ENCODE measurements at places on chromosomes 11 and 22. TPM values are rescaled to one million over a fixed set of nuclear protein-coding genes. Genes with fewer than 3 reads are reported as not detected.

Gene OVOL1
- total RNA-seq, result 15.2 TPM

Gene APOL5
- total RNA-seq, result not detected

Gene PRG3
- not detected for total RNA-seq

Gene OR5P2
- total RNA-seq, result not detected

Gene PGA5
- not detected for total RNA-seq

Gene SYT7
- total RNA-seq, result 4.4 TPM

Gene CCT8L2
- not detected for total RNA-seq

Gene OR8U1
- total RNA-seq, result not detected

Gene KCNJ11
- total RNA-seq, result 2.9 TPM

Gene SPDYC
- not detected for total RNA-seq

Gene MIAT
- 0.64 TPM for total RNA-seq

Gene UCP2
- total RNA-seq, result 16.6 TPM

Gene TEX54
- total RNA-seq, result not detected
